Effector memory CD4-positive, alpha-beta T cell (primary cell): ENCODE measurements at places on chromosomes 7 and 10.

DNA sequence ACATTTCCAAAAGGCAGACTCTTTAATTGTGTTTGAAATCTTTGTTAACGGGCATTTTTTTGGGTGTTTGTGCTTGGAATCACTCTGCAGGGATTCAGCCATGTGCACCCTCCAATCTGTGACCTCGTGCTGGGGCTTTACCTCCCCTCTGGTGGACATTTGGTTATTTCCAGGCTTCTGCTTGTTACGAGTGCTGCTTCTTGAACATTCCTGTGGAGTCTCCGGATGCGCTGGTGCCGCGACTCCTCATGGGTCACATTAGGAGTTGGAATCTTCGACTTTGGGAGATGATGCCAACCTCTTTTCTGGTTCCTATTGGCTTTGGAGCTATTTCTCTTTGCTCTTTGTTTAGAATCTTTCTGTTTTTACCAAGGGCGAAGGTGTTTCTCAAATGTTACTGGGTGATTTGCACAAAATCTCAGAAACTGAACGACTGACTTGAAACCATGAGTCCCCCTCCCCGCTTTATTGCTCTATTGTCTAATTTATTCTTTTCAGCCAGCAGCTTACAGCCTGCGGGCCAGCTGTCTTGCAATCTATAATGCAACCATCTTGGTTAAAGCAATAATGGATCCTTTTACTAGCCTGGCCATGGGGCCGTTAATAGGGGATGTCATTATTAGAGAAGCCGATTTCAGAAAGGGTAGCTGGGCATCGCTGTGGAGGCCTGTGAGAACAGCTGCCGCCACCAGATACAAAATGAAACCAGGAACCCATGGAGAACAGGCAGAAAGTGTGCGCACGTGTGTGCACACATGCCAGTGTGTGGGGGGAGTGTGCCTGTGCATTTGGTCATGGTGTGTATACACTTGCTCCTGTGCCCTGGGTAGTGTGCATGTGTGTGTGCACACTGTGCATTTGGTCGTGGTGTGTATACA is 9.9 kb upstream of the DPYSL4 start:
- no peak for DNase-seq

- no peak for DNase-seq
These were observed 498 bp upstream of the CALHM2 start for GRCh38 chr10:103452506-103453230.

GRCh38 chr7:82388138-82388537 is 55.4 kb downstream of the CACNA2D1 start:
- no peak for DNase-seq

DNA sequence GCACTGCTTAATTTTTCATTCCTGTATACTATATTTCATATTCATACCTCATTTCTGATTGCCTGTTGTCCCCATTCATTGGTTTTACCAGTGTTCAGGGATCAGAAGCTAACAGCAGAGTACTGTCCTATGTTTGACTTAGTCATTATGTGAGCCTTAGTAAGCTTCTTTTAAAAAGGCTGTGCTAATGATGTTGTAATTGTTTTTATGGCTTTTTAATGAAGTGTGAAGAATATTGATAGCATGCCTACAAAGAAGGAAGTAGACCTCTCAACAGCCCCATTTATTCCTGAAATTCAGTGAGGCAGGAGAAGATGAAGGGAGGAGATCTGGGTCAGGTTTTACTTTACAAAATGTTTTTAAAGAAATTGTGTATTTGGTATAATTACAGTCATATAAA is 61.7 kb downstream of the AGK start:
- no peak for DNase-seq

GRCh38 chr10:78703593-78703992 is 365.2 kb upstream of the ZMIZ1 start:
- DNase-seq: no peak

DNA sequence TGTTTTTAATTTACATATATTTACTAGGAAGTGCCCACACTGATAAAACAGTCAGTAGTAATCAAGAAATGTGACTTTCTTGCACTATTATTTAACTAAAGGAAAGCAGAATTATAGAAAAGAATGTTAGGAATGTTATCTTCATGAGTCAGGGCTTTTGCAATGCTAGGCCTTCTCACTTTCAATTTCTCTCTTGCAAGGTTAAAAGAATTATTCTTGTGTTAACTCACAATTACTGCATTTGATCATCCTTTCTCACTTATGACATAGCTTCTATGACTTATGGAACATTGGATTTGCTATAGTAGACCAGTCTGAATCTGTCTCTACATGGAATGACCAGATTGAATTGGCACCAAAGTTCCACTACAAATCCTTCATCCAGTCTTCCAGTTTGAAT is 192.4 kb downstream of the SDK1 start:
- DNase-seq: no peak

DNA sequence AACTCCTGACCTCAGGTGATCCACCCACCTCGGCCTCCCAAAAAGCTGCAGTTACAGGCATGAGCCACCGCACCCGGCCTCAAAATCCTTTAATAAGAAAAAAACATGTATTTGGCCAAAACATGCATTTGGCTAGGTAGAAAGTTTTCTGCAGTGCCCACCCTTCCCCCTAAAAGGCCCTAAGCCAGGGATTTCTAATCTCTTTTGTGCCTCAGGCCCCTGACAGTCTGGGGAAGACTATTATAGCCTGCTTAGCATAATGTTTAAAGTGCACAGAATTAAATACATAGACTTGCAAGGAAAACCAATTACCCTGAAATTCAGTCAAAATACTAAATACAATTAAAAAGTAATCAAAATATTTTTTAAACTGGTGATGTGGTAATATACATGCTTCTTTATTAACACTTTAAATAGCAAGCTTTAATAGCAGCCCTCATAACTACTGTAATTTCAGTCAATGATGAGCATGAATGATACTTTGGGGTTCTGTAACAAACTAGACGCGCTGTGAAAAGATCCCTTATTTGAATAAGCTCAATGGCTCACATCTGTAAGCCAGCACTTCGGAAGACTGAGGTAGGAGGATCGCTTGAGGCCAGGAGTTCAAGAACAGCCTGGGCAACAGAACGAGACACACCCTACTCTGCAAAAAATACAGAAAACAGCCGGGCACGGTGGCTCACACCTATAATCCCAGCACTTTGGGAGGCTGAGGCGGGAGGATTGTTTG is 29.9 kb downstream of the SPDYE6 start:
- DNase-seq: no peak

DNA sequence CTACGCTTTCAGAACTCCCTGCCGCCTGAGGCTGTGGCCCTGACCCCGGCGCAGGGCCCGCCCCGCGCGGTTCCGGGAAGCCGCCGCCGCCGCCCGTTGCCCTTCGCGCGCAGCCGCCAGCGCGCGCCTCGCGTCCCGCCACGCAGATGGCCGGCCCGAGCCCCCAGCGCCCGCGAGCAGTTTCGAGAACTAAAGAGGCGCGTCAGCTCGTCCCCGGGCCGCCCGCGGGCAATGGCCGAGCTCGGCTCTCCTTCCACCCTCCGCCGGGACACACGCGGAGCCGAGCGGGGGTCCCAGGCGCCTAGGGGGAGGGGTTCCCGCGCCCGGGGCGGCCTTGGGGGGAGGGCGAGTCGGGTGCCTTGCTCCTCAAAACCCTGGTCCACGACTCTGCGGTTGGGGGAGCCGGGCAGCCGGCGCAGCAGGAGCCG is 1.8 kb downstream of the HNRNPF start:
- DNase-seq: peak; percentile 42

DNA sequence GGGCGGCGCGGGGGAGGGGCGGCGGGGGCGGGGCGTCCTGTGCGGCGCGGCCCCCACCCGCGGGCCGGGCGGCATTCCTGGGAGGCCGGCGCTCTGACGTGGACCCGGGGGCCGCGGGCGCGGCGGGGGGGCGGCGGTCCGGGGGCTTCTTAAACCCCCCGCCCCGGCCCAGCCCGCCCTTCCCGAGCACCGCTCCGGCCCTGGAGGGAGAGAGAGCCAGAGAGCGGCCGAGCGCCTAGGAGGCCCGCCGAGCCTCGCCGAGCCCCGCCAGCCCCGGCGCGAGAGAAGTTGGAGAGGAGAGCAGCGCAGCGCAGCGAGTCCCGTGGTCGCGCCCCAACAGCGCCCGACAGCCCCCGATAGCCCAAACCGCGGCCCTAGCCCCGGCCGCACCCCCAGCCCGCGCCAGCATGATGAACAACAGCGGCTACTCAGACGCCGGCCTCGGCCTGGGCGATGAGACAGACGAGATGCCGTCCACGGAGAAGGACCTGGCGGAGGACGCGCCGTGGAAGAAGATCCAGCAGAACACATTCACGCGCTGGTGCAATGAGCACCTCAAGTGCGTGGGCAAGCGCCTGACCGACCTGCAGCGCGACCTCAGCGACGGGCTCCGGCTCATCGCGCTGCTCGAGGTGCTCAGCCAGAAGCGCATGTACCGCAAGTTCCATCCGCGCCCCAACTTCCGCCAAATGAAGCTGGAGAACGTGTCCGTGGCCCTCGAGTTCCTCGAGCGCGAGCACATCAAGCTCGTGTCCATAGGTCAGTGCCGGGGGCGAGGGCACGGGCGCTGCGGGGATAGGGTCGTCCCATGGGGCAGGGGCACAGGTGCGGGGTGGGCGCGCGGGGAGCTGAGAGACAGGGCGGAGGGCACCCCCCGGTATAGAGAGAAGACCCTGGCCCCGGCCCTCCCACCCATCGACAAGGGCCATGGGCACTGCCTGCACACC is at the start of gene FLNC:
Gene FLNC, plus strand, starts transcription at position 176 of the 947 bp plus-strand sequence. Its CDS starts 232 bp downstream, at position 408.
- DNase-seq: no peak

GRCh38 chr10:113278221-113278620 is 274.6 kb upstream of the HABP2 start:
- DNase-seq: no peak

DNA sequence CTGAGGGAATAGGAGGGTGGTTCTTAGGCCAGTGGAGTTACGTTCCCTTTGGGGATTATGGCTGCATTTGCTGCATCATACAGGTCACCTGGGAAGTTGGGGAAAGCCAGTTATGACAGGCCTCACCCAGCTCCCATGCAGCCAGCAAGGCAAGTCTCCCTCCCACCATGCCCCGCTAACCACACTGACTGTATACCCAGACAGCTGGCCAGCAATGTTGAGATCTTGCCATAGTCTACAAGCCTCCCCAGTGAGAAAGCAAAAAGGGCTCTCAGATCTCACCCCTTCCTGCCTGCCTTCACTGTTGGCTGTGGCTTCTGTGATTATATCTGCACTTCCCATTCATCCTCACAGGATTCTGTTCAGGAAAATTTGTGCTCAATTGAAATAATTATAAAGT is 133.3 kb upstream of the HGF start:
- no peak for DNase-seq

DNA sequence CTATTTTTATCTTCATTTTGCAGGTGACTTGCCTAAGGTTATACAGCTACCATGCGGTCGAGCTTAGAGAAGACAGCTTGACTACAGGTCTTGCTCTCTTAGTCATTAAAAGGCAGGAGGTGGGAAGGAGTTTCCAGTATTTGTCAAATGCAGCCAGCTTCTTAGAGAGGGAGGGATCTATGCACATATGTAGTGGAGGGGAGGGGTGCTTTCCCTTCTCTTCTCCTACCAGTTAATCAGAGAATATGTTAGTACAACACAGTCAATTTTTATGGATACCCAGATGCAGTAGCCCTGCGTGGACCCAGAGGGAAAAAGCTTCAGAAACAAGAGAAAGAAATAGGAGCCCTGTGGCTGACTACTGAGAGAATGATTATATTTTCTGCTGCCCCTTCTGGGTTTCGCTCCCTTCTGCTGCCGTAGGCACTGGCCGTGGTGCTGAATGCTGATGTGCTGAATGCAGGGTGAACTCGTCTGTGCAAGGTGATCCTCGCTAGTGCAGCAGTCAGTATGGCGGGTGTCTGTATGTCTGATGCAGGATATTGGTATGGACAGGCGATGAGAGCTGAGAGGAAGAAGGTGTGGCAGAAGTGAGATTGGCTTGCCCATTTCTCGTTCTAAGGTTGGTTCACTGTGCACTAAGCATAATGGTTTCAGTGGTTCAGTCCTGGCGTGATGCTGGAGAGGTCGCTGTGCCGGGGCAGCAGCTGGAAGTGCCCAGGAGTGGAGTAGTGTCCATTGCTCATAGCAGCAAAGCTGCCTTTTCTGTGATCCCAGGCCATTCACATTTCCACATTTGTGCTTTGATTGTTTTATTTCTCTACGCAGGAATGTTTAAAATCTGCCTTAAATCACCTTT is 189.2 kb upstream of the PODXL start:
- DNase-seq: no peak

GRCh38 chr7:20284003-20284770 is 46.5 kb upstream of the ITGB8 start:
- no peak for DNase-seq

DNA sequence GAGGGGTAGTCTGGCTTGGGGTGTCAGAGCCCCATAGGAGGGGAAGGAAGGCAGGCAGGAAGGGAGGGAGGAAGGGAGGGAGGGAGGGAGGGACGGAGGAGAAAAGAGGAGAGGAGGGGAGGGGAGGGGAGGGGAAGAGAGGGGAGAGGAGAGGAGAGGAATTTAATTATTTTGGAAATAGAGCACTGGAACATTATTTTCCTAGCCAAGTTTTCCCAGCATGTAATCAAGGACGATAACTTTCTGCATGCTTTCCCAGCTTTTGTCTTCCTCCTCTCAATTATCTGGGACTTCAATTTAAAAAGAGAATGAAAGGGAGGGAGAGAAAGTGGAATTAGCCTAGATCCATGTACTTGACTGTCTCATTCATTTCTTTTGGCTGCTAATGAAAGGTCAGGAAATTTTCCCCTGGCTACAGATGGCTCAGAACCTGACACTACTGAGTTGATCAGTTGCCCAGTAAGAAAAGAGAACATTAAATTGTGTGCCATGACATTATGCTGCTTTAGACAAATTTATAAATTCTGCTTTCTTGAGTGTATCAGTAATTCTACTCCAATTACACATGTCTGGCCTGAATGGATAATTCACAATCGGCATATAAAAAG is 148.8 kb downstream of the LRRC4 start:
- DNase-seq: no peak

DNA sequence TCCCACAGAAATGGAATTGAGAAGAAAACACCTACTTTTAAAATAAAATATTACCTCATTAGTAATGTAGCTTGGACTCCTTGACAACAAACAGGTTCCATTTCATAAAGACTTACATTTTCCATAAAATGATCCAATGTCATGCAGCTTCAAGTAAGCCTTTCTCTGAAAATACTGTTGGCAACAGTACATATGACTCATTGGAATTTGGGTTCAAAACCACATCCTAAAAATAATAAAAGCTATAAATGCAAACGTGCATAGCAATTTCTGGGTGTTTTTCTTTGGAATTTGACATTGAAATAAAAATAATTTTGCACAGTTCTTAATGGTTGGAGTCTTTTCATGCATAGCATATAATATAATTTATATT is 47.9 kb downstream of the FHIP2A start:
- no peak for DNase-seq

DNA sequence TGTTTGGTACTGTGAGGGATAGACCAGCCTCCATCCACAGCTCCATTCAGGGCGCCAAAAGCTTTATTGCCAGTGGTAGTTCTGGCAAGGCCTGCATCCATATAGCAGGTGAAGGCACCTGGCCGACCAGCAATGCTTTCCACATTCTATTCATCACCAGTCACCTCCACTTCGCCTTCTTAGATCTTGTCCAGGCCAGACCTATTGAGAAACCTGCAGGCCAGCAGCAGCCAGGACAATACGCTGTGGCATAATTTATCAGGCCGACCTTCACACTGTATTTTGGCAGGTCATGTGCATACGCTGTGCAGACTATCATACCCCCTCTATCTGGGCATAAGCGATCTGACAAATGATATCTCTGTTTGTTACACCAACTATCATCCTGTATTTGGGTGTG is 15.2 kb upstream of the KNDC1 start:
- DNase-seq: no peak
